ENCODE measurements at places on chromosomes 4 and X.

- no peak for DNase-seq
These were observed 912.5 kb upstream of the TENM3 start for GRCh38 chr4:181330654-181331201.

- DNase-seq: no peak
These were observed 359.5 kb downstream of the C4orf33 start for GRCh38 chr4:129455482-129455881.

DNA sequence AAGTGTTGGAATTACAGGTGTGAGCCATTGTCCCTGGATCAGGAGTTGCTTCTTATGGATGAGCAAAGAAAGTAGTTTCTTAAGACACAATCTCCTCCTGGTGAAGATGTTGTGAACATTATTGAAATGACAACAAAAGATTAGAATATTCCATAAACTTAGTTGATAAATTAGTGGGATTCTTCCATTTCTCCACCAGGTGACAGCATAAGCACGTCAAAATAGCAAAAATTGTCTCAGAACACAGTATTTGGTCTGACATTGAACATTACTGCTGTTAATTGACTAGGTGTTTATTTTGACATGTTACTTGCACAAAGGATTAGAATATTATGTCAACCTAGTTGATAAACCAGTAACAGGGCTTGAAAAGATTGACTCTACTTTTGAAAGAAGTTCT is 21.6 kb downstream of the CLDN34 start:
- no peak for DNase-seq

DNA sequence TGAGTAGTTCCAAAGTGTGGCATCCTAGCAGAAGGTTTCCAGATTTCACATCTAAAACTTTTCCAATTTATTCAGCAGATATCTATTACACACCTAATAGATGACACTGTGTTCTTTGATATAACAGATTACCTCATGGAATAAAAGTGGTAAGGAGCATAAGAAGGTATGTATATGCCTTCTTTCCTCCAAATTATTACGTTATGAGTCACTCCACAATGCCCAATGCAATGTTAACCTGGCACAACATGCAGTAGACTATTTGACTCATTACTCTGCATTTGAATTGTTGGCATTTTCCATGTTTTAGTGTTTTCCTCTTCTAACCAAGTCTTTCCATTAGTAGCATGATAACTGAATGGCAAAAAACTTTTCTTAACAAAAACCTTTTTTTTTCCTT is 383.6 kb downstream of the ADGRL3 start:
- DNase-seq: no peak

DNA sequence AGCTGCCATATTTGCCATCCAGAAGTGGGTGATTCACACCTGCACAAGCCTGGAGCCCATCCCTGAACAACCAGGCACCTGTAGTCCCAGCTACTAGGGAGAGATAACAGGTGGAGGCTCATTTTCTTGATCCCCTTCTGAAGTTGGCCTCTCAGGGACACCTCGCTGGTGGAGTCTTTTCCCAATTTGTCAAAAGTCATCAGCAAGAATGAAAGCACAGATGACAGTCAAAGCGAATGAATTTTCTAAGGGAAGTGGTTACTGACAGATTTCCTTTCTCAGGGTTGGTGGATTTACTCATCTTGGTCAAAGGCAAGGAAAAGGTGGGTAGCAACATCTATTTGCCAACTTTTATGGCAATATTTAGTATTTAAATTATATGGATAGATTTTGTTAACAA is 36.5 kb downstream of the FGFBP1 start:
- no peak for DNase-seq

DNA sequence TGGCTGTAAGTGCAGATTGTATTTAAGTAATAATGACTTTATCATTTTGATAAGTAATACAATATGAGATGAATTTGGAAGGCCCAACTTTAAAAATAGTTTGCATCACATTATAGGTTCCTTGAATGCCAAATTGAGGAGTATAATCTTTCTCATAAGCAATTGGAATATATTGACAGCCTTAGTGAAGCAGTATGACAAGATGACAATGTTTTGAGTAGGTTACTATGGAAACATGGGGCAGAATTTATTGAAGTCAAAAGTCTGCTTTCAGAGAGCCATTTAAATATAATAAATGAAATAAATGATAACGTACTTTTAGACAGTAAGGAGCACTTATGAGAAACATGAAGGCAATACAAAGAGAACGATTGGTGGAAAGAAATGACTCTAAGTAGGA is 776.4 kb downstream of the TECRL start:
- DNase-seq: no peak

GRCh38 chr4:55018521-55018920 is 106.9 kb downstream of the KDR start:
- DNase-seq: no peak

- no peak for DNase-seq
These were observed 808 bp downstream of the HUWE1 start for GRCh38 chrX:53685711-53686110.

DNA sequence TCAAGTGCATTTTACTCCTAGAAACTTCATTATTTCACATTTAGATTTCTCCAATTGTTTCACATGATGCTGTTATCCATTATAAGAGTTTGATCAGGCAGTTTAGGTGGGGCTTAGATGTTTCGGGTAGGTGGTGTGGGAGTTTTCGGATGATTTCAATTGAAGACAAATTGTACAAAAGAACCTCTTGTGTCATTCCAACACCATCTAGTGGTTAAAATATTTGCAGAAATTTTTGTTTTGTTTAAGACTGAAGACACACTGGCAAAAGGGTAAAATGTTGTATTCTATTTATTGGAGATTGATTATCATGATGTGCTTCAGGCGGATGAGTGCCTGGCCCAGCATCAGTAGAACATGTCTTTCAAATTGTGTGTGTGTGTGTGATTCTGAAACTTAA is 212.7 kb downstream of the SH3BGRL start:
- no peak for DNase-seq

DNA sequence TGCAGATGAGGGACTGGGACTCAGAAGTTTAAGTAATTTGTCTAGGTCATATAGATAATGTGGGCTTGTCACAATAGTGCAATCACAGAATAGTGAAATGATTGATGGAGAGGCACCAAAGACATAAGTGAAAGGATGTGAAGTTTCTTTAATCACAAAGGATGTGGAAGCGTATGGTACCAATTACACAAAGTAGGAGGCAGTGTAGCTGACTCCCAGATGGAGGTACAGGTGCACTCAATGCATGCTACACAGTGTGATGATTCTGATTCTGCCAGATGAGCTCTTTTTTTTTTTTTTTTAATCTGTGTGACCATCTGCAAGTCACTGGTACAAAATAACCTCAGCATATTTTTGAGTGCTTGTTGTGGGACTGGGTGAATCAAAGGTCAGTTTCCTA is 411.3 kb downstream of the SPRY1 start:
- DNase-seq: no peak

DNA sequence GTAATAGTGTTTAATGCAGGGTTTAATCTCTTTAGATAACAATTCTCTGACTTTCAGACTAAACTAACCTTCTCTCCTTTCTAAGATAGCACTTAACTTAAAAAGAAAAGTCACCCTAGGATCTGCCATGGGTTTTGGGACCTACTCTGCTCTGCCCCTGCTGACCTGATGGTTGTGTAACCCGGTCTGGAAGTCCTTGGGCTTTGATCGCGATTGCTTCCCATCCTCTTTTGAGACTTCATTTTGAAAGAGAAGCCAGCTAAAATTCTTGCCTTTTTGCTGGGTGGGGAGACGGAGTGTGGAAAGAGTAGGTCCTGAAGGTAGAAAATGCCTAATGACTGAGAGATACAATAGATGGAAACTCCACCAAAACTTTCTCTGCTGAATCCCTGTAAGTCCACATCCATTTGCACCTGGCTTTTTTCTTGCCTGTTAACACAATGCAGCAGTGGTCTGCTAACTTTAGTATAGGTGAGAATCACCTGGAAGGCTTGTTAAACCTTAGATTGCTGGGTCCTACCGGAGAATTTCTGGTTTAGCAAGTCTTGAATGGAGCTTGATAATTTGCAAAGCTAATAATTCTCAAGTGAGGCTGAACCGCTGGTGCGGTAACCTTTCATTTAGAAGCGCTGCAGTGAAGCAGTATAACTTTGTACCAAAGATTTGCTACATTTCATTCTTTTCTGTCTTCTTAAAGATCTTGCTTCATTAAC is 45.6 kb upstream of the CCSER1 start:
- no peak for DNase-seq

DNA sequence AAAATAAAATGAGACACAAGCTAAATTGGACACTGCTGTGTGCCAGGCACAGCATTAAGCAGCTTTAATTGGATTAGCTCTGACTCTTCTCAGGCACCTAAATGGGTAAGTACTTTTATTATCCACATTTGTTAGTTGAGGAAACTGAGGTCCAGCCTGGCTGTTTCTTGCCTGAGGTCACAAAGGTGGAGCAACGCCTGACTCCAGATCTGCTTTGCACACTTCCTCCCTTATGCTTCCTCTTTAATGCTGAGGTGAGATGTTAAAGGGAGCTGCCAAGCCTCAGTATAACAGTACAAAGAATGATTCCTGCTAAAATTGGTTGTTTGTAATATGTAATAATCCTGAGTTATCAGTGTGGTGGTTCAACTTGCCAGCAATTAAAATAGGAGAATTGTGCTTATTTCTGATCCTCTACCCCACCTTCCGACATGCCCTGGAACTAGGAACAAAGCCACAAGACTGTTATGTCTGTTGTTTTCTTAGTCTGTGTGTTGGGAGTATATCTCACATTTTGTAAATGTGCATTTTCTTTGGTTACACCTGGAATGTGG is 74.4 kb downstream of the AFF1 start:
- DNase-seq: no peak

DNA sequence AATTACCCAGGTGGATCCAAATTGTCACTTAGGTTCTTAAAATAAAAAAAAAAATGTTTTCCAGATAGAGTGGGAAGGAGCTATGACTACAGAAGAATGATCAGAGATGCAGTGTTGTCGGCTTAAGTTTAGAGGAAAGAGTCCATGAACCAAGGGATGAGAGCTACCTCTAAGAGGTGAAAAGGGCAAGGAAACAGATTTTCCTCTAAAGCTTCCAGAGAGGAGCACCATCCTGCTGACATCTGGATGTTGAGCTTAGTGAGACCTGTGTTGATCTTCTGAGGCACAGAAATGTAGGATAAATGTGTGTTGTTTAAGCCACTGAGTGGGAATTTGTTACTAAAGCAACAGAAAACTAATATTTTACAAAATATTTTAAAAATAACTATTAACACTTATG is 498.7 kb downstream of the SPOCK3 start:
- DNase-seq: no peak

GRCh38 chr4:108651014-108651791 is 804 bp downstream of the OSTC start:
- DNase-seq: no peak

DNA sequence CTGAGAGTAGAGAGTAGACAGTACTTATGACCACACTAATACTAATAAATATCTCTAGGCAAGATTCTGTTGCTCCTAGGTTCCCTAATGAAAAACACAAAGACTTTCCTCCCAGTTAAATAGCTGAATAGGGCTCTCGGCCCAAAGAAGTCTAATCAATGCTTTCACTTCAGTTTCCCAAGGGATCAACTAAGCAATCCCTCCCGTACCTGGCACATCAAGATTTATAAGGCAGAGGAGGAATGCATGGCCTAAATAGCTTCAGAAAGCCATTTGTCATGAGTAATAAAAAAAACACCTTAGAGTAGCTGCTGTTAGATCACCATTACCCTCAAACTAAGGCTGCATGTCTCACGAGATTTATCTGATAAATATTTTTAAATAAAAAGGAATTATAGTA is 56.8 kb upstream of the EXOC1L start:
- DNase-seq: no peak
